NCI-H1105 (cell line): ENCODE measurements at places on chromosomes 3 and 15.

- no peak for DNase-seq
Measured at GRCh38 chr3:2392981-2393380, 294.3 kb downstream of the CNTN4 start.

GRCh38 chr15:100721758-100722550 lies 119.6 kb downstream of the ASB7 start:
- no peak for DNase-seq

DNA sequence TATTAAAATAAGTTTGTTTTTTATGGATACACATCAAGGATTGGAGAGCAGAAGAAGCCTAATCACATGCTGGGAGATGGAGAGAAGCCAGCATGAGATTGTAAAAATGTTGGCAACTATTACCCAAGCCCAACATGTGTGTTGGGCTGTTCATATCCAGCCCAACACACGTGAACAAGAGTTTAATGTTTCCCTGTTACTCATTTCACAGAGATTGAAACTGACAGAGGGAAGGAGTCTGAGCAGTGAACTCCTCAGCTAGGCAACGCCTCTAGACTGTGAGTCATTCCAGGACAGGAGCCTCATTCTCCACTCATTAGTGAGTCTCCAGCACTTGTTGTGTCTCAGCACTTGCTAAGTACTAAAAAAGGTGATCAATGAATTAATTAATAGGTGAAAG lies 43.2 kb upstream of the CMSS1 start:
- DNase-seq = no peak

DNA sequence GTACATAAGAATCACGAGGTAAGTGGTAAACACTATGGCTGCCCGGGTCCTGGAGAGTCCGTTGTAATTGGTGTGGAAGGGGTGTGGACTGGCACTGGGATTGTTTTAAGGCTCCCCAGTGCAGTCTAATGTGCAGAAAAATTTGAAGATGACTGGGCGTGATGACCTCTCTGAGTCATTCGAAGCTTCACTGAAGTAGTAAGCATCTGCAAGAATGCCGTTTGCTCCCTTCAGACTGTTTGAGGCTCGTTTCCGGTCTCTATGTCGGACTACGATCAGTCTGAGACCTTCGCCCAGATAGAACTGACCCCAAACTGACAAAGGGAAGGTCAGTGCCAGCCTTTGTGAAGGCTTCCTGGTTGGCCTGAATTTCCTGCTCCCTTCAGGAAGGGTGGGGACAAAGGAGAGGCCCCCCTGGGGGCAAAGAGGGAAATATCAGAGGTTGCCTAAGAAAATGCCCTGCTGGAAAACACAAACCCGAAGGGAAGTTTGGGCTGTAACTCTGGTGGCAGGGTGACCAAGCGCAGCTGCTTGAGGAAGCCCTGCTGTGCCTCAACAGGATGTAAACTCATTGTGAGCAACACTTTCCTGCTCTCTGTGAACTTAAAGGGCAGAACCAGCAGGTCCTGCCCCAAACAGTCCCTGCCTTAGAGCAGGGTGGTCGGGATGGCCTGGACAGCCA lies 34.6 kb downstream of the BTD start:
- DNase-seq = no peak

DNA sequence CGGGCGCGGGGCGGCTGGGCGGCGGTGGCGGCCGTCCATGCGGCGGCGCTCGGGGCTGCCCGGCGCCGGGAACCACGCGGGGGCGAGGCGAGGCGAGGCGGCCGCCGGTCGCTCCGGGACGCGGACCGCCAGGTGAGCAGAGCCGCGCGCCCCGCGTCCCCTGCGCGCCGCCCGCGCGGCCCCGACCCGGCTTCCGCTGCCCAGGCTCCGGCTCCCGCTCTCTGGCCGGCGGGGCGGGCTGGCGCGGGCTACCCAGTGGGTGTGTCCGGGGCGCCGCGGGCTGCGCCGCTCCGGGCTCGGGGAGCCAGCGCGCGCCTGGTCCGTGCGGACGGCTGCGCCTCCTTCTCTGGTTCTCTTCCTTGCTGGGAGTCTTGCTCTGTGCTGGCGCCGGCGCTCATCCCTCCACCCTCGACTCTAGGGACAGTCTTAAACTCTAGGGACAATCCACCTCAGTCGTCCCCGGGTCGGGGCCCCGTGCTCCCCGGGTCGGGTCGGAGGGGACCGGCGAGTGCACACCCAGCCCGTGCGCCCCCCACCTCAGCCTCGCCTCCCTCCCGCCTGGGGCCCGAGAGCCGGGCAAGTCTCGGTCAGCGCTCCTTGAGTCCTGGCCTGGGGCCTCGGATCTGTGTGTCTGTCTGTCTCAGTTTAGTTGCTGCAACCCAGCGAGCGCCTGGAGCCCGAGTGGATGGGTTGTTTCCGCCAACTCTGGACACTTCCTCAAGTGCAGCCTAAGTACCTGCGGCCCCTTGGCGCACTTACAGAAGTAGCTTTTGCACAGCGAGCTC lies 488 bp downstream of the THSD4 start:
- DNase-seq = no peak

GRCh38 chr15:88542342-88542733 lies 4.1 kb downstream of the DET1 start:
- DNase-seq = no peak

DNA sequence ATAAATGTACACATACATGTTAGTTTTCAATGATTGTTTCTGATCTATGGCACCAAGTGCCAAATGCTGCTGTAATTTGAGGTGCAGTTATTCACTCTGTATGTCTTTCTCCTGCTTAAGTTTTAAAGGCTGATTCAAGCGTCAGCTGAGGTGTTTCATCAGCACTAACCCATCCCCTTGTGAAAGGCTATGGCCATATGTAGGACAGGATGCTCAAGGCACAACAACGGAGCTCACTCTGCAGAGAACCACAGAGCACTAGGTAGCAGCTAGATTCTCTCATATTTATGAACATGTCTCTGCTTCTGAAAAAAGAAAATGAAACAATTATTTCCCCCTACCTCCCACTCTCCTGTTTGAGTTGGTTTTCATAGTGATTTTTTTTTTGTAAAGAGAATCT lies 340.0 kb upstream of the TMCO5A start:
- no peak for DNase-seq

DNA sequence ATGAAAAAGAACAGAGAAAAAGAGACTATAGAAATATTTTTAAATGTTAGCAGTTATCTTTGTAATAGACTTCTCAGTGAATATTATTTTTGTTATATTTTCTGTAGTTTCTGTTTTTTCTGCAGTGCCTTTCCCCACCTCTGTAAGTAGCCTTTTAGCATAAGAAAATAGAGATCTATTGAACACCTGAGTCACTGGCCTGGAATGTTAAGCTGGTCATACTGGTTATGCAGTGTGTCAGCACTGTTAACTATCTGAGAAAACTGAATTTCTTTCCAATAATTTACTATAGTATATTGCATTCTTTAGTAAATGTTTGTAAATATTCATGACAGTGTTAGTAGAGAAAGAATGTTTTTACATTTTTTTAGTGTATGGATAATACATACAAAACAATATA lies 79.8 kb downstream of the NECTIN3 start:
- DNase-seq = no peak

DNA sequence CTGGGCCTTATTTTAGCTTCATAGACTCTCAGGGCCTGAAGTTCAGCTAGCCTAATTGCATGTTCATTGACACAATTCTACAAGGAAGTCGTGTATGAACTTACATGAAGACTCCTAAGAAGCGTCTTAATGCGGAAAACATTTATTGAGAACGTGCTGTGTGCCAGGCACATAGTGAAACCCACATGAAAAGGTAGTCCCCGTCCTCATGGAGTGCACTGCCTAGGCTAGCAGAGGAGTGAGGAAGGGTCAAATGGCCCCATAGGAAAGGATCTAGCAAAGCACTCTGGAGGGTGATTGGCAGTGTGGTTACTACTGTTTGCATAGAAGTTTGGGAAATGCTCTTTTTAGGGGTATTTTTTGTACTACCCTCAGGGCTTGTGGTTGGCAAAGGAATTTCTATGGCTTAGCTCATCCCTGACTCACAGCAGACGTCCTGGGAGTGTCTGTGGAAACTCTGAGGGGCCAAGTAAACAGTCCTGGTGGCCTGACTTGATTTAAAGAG lies 854 bp upstream of the NPTN start:
- DNase-seq = no peak

- DNase-seq = no peak
Measured at GRCh38 chr3:78830470-78830869, 937.3 kb downstream of the ROBO1 start.

- no peak for DNase-seq
Measured at GRCh38 chr3:47163169-47164006, 525 bp downstream of the SETD2 start.

DNA sequence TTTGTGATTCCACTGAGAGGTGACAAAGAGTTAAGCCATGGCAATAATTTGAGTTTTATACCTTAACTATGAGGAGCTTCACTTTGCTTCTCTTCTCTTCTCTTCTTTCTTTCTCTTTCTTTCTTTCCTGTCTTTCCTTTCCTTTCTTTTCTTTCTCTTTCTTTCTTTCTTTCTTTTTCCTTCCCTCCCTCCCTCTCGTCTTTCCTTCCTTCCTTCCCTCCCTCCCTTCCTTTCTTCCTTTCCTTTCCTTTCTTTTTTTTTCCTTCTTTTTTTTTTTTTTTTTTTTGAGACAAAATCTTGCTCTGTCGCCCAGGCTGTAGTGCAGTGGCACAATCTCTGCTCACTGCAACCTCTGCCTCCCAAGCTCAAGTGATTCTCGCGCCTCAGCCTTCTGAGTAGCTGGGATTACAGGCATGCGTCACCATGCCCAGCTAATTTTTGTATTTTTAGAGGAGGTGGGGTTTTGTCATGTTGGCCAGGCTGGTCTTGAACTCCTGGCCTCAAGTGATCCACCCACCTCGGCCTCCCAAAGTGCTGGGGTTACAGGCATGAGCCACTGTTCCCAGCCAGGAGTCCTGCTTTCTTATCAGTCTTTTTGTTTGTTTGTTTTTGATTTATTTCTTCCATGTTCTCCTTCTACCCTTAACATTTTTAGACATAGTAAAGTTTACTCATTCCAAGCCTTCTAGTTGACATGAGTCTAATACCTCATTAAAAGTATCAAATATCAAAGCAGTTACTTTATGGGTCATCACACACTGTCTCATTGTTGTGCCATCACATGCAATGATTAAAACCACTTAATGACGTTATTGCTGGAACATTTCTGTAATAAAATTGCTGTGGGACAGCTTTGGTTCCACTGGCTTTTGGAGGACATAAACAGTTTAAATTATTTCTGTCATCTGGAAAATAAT lies 29.9 kb downstream of the SLC49A4 start:
- no peak for DNase-seq

DNA sequence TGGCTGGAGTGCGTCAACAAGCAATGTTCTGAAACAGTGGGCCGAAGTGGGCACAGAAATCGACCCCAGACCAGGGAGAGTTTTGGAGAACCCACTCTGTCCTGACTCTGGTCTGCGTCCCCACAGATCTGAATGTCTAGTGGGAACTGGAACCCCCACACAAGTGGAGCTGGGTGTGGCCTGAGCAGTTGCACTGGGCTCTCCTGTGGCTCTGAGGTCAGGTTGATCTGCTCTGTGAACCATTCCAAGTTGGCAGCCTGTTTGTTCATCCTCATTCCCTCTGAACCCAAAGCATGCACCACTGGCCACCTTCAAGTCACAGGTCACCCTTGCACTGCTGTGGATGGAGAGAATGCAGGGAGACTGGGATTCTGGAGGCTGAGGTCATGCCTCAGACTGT lies 60.5 kb downstream of the STARD5 start:
- no peak for DNase-seq

DNA sequence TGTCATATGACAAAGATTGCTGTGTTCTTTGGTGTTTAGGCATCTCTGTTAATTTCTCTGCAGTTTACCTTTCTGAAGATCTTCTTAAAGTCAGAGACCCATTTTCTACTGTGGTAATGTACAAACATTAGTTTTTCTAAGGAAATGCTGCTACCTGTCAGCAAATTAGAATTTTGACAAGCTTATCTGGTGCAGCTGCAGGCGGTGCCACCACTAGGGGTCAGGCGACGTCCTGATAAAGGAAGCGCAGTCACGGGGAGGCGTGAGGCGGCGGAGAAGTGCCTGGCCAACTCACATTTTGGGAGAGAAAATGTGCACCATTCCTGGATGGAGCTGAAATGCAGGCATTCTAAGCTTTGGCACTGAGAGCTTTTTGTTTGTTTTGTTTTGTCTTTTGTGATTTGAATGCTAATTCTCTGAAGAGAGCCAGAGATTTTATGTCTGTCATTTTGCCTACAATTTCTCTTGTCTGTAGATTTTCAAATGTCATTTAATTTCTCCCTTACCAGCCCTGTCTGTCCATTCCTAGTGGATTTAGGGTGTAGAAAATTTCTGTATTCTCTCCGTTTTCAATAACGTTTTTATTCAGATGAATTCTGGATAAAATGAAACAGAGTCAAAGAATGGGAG lies 24.9 kb upstream of the SIAH2 start:
- peak; percentile 73 for DNase-seq

GRCh38 chr3:197795200-197795599 lies 4.1 kb downstream of the LRCH3 start:
- DNase-seq = no peak

DNA sequence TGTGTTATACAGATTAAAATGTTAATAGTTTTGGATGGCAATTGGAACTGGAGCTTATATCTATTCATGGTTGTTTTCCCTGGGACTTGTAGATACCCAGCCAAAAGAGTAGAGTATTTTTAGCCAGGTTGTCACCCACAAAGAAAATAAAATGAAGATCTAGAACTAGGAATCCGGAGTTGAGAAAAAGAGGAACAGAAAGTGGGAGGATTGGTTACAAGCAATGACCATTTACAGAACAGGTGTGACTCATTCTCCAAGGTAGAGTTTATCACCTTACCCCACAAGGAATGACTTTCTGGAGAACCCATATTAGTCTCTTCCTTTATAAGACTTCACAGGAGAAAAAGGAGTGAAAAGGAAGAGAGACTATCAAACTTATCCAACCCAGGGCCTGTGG lies 99.8 kb downstream of the TMEM108 start:
- DNase-seq = no peak

DNA sequence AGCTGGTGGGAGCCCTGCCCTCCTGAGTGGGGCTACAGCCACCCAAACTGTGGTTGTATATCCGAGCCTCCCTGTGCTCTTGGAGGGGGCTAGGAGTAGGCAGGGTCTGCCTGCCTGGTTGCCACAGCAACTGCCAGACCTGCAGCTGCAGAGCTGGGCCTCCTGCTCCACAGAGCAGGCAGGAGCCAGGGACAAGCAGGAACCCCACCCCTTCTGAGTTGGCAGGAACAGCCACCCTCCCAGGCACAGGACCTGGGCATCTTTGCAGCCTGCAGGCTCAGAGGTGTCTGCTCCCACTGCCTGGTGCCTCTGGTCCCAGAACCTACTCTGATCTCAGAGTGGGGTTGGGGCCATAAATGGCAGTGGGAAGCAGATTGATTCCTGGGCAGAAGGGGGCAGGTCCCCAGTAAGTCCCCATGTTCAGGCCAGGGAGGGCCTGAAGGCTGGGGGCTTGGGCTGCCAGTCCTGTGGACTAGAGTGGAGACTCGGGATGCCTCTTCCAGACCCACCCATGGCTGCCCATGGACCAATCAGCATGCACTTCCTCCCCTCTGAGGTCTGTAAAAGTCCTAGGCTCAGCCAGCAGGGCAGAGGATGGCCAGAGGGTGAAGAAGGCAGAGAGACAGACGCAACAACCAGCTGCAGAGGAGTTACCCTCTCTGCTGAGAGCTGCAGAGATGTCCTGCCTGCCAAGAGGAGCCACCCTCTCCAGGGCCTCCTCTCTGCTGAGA lies 10.3 kb upstream of the LRRC31 start:
- no peak for DNase-seq

- DNase-seq = no peak
Measured at GRCh38 chr15:85582131-85583079, 202.0 kb downstream of the AKAP13 start.

GRCh38 chr3:177061369-177061768 lies 135.9 kb downstream of the TBL1XR1 start:
- no peak for DNase-seq
